ENCODE measurements at places on chromosomes 4 and X.

DNA sequence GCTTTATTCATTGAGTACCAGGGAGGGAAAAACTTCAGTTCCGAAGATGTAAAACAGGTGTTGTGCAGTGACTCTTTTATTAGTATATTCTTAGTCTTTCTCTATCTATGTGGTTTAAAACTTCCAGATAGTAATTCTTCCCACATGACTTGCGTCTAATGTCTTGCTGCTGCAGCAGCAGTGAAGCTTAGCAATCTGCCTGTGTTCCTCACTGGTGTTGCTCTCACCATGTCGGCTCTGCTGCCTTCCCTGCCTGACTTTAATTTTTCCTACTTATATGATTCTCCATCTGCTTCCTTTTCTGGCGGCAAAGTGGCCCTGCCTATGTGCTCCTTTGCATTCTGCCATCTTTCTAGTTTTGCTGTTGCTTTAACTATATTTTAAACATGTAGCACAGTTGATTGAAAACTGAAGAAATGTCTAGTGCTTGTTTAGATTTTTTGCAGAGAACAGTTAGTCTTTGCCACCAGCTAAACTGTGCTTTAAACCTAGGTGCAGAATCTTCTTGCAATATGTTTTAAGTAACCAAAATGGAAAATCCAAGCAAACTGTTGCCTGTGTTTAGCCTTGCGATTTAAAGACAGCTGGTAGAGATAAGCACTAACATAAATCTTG is 1934.2 kb upstream of the IGFBP7 start:
- no peak for DNase-seq

DNA sequence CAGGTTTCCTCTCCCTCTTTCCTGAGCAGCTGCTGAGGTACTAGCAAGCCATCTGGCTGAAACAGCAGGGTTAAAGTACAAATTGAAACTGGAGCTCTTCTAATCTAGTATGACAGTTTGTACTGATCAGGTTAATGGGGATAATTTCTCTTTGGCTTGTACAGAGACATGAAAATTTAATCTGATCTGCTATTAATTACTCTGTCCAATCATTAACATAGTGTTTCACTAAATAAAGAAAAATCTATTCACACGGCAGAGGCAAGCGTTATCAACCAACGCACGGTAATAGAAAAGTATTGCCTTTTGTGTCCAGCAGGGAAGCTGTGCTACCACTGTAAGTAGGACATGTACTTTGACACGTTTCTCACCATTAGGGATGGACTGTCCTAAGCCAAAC is 71.1 kb downstream of the IGSF1 start:
- no peak for DNase-seq

DNA sequence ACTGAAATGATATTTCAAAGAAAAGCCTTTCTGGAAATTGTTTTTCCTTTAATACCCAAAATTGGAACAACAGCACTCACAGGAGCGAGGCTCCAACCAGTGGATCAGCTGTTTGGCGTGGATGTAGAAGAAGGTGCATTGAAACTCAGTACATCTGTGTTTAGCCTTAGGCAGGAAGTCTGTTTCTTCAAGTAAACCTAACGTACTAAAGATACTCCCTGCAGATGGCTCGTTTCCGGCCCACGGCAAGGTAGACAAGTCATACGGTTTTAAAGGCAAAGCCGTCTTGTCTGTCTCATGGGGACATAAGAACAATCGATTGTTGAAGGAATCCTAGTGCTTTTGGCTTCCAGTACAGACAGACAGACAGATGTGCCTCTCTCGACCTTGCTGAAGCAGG is 50.0 kb upstream of the CLCN4 start:
- DNase-seq = no peak

DNA sequence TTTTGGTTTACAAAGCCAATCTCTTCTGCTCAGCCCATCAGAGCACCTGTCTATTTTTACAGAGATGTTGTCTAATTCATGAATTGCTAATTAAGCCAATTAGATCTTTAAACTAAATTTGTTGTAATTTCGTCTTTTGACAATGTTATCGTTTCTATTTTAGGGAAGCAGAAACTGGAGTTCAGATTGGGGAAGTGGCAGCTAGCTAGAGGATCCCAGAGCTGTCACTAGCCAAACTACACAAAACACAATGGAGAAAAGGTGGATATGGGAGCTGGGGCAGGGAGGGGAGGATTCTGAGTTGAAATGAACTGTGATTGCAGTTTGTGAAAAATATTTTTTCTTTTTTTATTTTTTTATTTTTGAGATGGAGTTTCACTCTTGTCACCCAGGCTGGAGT is 35.8 kb downstream of the CASP3 start:
- DNase-seq = no peak

GRCh38 chrX:71195964-71196649 is 26.9 kb upstream of the GJB1 start:
- no peak for DNase-seq

GRCh38 chrX:9019151-9019550 is 14.8 kb downstream of the FAM9B start:
- peak; percentile 45 for DNase-seq

- no peak for DNase-seq
These were observed 2.2 kb downstream of the PWWP3B start for GRCh38 chrX:106170318-106170717.

DNA sequence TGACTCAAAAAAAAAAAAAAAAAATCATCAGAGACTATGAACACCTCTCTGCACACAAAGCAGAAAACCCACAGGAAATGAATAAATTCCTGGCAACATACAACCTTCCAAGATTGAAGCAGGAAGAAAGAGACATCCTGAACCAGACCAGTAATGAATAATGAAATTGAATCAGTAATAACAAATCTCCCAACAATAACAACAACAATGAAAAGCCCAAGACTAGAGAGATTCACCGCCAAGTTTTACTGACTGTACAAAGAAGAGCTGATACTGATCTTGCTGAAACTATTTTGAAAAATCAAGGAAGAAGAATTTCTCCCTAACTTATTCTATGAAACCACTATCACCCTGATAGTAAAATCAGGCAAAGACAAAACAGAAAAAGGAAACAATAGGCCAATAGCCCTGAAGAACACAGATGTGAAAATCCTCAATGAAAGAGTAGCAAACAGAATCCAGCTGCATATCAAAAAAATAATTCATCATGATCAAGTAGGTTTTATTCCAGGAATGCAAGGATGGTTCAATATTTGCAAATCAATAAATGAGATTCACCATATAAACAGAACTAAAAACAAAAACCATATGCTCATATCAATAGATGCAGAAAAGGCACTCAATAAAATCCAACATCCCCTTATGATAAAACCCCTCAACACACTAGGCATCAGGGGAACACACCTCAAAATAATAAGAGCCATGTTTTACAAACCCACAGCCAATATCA is 31.0 kb upstream of the PLK4 start:
- no peak for DNase-seq

GRCh38 chr4:75344915-75345314 is 169.3 kb downstream of the RCHY1 start:
- peak; percentile 74 for DNase-seq

- DNase-seq = peak; percentile 25
These were observed 113.3 kb downstream of the ELOVL6 start for GRCh38 chr4:110085131-110085530.

- peak; percentile 49 for DNase-seq
These were observed 5.7 kb downstream of the TCEANC start for GRCh38 chrX:13658602-13659001.

DNA sequence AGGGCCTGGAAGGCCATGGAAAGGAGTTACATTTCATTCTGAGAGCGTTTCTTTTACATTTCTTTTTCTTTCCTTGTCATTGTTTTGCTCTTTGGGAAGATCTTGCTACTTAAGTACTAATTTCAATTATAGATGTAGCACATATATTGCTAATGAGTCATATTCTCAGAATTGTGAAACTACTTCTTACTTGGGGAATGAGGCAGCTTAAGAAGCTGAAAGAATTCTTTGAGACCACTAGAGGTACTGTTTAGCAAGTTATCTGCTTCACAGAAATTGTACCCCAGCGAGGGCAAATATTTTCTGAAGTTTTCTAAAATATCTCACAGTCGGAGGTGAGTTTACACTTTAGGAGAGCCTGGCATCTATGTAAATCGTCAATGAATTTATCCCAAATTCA is 100.6 kb downstream of the AFF2 start:
- peak; percentile 56 for DNase-seq

- DNase-seq = no peak
These were observed 138.9 kb upstream of the IGFBP7 start for GRCh38 chr4:57249083-57249482.

DNA sequence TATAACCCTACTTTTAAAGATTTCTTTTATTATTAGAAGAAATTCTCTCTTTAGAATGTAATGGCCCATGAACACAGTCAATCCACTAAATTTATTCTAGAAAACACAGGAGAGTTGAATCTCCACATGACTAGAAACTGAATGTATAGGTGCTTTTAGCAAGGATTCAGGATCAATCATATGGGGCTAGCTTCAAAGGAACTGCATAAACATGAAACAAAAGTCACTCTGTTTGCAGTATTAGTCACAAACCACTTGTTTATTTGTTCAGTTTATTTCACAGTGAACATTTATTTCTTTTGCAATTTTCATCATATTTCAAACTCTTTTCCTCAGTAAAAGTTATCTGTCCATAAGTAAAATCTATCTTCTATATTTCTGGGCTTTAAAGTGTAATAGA is 1604.6 kb downstream of the PCDH18 start:
- DNase-seq = no peak

GRCh38 chrX:150704030-150704613 is 10.9 kb downstream of the MTMR1 start:
- DNase-seq = no peak

- DNase-seq = peak; percentile 64
These were observed 1489.8 kb downstream of the STIM2 start for GRCh38 chr4:28350485-28350884.

- no peak for DNase-seq
These were observed 305.4 kb upstream of the NDST4 start for GRCh38 chr4:115418635-115419396.

GRCh38 chr4:1579001-1579900 is 104.9 kb downstream of the FAM53A start:
- peak; percentile 61 for DNase-seq

DNA sequence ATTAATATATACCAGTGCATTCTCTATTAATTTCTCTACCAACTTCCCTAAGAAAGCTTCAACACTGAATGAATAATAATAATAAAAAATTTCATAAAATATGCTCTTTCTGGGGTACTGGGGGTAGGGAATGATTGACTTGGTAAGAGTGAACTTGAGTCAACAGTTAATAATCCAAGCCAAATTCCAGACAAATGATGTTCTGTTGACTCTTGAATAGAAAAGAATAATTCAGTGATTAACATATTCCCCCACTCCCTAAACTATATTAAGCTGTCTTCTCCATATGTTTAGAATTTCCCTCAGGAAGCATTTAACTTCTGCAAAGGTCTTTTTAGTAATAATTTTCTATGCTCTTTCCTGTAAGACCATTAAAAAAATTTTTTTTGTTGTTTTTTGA is 12.3 kb downstream of the PGRMC2 start:
- DNase-seq = peak; percentile 85

DNA sequence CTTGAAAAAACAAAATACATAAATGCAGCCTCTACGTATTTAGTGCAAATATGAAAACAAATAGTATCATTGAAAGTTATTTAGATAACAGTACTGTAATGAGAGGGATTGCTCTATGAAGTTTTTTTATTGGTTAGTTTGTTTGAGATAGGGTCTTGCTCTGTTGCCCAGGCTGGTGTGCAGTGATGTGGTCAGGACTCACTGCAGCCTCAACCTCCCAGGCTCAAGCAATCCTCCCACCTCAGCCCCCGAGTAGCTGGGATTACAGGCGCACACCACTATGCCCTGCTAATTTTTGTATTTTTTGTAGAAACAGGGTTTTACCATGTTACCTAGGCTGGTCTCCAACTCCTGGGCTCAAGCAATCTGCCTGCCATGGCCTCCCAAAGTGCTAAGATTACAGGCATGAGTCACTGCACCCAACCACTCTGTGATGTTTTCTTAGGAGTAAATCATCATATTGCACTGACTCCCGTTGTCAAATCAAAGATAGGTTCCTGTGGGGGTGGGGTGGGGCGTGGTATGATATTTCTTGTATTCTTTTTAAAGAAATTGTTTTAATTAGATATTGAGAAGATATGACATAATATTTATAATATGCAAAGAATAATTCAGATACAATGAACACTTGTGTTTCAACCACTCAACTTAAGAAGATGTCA is 75.8 kb downstream of the ATG4A start:
- peak; percentile 63 for DNase-seq

- no peak for DNase-seq
These were observed 4.8 kb upstream of the UBE2D3 start for GRCh38 chr4:102832105-102832504.

DNA sequence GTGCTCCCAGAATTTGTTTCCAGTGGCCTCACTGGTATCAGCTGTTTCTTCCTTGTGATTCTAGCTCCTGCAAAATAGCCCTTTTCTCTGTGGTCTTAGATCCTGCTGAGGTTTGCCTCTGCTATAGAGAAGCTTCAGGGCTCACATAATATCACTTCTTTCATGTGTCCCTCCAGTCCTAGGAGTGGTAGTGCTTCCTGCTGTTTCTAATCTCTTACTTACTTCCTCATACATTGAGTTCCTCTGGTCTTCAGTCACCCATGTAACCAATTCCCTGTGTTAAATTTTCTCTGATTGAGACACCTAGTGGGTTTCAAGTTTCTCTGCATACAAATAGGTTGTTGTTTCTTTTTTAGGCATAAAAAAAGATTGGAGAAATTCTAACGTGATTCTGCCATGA is 1567.9 kb downstream of the ARAP2 start:
- no peak for DNase-seq

GRCh38 chr4:64781737-64782326 is 372.6 kb upstream of the TECRL start:
- peak; percentile 24 for DNase-seq

- no peak for DNase-seq
These were observed 118.0 kb upstream of the PPARGC1A start for GRCh38 chr4:24007860-24008261.

- peak; percentile 89 for DNase-seq
These were observed 317.5 kb upstream of the GRIA3 start for GRCh38 chrX:122866532-122866931.

GRCh38 chr4:997375-998071 is 4.3 kb upstream of the SLC26A1 start:
- no peak for DNase-seq

DNA sequence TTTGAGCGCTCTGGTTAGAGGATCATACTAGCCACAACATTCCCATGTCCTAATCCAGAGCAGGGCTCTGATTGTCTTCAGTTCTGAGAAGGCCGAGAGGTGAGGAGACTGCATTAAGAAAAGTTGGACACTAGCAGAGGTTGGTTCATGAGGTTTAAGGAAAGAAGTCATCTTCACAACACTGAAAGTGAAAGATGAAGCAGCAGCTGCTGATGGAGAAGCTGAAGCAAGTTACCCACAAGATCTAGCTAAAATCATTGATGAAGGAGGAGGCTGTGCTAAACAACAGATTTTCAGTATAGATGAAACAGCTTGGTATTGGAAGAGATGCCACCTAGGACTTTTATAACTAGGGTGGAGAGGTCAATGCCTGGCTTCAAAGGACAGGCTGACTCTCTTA is 36.8 kb downstream of the RAP1GDS1 start:
- no peak for DNase-seq

DNA sequence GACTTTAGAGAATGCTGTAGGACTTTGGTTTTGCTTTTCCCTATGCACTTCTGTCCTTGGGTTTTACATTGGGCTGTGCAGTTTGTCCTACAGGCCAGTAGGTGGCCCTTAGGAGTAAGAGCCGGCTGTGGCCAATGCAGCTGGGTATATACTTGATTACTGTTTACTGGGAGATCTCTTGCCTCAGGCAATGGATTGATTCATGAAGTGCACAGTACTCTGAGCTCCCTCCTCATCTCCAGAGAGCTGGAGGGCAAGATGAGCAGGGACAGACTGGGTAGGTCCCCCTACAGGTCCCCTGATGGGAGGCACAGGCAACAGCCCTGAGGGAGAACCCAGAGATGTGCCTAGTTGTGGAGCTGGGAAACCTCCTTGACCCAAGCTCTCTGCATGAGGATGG is 103.8 kb upstream of the QRFPR start:
- peak; percentile 58 for DNase-seq

Data from fibroblast of skin of right biceps (primary cell).